M059J (cell line): ENCODE measurements at places on chromosomes 1 and 21. TPM values are rescaled to one million over a fixed set of nuclear protein-coding genes. Genes with fewer than 3 reads are reported as not detected.

OR2L5 gene
- not detected in 2 replicates for total RNA-seq

DNA sequence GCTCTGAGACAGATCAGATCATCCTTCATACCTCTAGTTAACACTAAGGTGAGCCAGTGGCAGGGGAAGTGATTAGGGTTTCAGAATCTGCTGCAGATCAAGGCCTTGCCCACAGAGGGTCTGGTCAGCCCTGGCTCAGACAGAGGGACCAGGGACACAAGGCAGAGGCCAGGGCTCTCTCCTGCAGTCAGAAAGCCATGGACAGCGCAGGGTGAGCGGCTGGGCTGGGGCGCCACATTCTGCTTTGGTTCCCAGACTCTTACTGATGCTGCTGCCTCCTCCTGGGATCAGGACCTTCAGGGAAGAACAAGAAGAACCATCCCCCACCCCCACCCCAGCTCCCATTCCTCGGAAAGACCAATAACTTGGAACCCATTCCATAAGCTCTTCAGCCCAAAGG is 43.1 kb downstream of the GPR161 start:
- DNase-seq = no peak

LEPR gene
- 7.8 and 8.6 TPM in 2 replicates for total RNA-seq

DNA sequence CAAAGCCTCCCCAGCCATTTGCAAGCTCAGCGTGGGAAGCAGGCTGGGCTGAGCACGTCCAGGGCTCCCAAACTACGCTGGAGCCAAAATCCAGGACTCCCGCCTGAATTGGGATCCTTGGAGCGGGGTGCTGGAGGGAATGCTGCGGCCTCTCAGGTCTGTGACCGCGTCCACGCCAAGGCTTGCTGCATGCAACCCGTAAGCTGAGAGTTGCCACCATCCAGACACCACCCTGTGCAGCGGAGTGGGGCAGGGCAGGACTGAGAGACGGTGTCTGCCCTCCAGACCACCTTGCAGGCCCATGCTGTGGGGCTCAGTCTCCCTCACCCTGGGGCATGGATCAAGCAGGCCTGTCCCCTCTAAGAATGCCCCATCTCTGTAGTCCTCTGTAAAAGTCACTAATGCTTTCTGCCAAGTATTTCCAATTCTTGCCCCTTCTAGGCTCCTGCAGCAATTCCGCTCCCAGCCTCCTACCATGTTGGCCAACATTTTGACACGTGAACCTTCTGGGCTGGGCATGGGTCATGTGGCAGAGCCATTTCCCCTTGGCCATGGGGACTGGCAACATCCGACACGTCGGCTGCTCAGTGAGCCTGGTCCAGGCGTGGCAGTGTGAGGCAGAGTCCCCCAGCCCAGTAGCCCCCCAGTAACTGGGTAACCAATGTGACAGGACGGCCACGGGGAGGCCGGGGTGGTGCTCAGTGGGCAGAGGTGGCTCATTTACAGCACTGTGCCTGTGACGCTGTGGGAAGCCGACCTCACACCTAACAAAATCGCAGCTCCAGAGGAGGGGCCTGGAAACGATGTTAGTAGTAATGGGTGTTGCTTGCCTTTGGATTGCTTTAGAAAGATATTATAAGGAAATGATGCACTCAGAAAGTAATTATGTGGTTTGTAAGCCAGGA is 57.9 kb upstream of the PDE9A start:
- no peak for DNase-seq

DIP2A gene
- 9.3 and 20.6 TPM in 2 replicates for total RNA-seq

DNA sequence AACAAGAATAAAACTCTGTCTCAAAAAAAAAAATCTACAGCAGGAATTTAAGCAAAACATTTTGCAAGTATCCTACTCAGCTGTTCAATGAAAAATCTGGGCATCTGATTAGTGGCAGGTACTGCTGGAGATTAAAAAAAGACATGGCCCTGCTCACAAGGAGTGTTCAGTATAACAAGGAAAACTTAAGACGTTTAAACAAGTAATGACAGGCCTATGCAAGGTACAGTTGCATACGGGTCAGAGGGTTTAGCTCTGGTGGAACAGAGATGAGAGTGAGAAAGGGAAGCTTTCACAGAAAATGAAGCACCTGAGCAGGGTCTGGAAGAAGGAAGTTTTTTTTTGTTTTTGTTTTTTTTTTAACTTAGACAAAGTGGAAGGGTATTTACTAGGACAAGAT is 23.0 kb downstream of the SNRNP40 start:
- DNase-seq = no peak

GRCh38 chr1:186950547-186950946 is 121.8 kb downstream of the PLA2G4A start:
- peak; percentile 85 for DNase-seq

GUCA2A gene
- total RNA-seq = not detected in 2 replicates

DNA sequence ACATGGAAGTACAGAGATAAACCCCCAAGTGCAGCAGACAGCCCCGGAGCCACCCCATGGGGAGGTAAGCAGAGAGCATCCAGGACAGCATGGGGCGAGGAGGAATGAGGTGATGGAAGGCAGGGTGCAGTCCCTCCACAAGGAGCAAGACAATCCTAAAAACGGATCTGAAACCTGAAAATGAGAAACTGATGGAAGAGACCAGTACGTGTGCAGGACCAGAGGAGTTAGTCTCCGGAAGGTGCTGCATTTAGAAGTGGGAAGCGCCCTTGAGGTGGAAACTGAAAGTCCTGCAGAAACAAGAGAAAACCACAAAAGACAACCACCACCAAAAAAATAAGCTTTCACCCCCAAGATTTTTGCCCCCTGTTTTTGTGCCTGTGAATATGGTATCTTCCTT is 17.4 kb upstream of the DDOST start:
- no peak for DNase-seq

DNA sequence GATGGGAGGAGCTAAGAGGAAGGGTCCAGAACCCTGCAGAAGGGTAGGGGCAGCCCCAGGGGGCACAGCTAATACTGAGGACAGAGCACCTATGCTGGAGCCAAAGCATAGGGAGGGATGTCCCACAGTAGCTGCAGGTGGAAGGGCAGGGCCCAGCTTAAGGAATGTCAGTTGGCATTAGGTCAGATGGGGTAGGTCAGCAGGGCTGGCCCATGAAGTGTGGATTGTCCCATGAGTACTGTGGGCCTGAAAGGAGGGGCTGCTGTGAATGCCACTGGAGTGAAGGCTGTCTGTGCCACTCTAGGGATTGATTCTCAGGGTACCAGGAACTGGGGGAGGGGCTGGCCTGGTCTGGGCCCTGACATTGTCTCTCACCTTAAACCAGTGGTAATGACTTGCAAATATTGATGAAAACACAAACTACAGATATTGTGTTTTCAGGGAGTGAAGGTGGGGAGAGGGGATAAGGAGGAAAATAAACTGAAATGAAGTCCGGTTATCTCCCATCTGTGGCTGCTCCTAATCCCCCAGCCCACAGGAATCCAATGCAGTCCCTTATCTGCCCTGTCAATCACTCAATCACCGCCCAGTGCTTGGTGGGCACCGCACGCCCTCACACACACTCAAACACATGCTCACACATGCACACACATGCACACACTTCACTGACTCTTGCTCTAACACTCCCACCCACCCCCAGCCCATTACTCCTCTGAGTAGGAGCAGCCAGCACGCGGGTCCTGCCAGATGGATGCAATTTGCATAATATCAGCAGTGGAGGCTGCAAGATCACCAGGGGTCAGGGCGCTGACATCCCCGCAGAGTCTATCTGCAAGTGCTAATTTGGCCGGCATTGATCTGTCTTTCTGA is 27.8 kb downstream of the DMAP1 start:
- DNase-seq = no peak

- DNase-seq = no peak
Observed at GRCh38 chr1:78712467-78713051, 62.9 kb downstream of the IFI44 start.

FCRL2 gene
- not detected in 2 replicates for total RNA-seq

DNA sequence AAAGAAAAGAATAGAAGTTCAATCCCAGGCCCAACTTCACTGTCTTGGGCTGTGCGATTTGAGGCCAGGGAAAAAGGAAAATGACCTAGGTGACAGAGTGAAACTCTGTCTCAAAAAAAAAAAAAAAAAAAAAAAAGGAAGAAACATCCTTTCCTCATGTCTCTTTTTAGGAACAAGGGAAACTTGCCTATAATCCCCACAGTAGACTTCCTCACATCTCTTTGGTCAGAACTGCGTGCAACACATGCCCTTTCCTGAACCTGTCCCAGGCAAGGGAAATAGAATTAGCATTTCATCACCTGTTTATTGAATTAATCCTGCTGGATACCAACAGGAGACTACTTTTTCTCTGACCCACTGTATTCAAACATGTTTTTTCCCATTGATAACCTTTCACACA is 2.3 kb downstream of the DCST1 start:
- no peak for DNase-seq

PLXNA2 gene
- total RNA-seq = 2.0 and 2.8 TPM in 2 replicates

DNA sequence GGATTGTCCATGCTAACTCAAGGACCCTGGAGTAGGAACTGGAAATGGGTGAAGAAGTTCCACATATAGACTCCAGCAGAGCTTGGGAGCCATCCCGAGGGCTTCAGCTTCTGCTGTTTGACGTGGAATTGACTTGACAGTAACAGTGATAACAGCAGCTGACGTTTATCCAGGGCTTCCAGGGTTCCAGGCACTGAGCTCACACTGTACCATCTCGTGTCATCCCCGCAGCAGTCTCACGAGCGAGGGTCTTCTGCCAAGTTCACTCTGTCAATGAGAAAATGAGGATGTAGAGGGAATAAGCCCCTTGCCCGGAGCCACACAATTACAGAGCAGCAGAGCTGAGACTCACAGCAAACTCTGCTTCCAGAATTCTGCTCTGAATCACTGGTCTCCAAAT is 447.7 kb downstream of the SIPA1L2 start:
- DNase-seq = no peak

DNA sequence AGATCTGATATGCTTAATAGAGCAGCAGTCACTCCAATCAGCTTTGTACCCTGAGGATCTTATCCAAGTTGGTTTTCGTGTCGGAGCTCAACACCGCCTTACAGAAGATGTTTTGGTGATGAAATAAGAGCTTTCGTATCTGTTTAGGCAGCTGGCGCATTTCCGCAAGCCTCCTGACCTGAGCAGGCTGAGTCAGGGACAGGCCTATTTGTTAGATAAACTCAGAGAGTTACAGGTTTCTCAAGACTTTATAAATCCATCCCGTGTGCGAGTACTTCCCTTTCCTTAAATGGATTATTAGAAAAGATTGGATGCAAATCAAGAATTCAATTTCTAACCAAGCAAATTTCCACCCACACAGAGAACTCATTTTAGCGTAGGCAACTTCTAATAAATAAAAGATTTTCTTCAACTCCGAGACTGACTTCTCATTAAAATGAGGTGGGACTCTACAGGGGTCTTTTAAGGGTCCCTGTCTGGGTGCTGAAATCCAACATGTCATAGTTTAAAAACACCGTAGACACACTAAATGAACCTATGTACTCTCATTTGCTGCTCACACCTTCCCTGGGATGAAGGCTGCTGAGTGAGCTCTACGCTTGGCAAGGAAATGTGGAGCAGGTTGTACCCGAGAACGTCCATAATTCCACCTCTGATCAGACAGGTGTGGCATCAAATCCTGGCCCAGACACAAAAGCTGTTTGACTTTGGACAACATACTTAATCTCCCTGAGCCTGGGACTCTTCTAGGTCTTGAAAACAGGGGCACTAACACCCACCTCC is 106.9 kb upstream of the F3 start:
- DNase-seq = peak; percentile 95

DNA sequence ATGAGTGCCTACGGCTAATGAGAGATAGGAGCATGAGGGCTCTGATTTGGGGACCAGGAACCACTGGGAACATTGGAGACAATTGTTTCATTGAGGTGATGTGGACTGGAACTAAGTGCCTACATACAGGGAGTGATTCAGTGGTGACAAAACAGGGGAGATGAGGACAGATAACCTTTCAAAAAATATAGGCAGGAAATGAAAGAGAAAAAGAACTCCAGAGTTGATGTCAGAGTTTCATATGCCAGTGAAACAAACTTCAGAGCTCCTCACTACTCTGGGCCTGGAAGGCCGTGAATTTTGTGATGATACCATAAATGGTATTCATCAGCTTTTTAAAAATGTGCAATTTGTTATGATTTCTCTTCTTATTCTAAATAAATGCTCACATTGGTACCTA is 39.3 kb downstream of the FASLG start:
- peak; percentile 77 for DNase-seq

DIO1 gene
- total RNA-seq = not detected in 2 replicates

SLAMF8 gene
- total RNA-seq = 0.05 and 0.25 TPM in 2 replicates

- no peak for DNase-seq
Observed at GRCh38 chr1:41811051-41811795, 107.5 kb downstream of the HIVEP3 start.

- DNase-seq = no peak
Observed at GRCh38 chr1:94250341-94250740, 13.0 kb upstream of the ARHGAP29 start.

DNA sequence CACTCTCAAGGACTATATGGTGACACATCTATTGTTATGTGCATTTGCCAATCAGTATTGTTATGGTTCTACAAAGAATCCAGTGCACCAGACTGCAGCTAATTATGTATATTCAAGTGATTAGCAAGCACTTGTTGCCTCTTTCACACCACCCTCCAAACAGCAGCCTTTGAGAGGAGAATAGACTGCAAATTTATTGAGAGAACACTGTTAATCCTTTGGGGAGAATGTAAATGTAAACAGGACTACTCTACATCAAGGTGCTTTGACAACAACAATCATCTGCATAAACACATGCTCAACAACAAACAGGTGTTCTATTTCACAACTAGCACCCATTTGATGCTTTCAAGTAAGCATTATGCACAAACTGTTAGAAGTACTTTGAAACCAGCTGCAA is 117.4 kb downstream of the AKT3 start:
- no peak for DNase-seq

DNA sequence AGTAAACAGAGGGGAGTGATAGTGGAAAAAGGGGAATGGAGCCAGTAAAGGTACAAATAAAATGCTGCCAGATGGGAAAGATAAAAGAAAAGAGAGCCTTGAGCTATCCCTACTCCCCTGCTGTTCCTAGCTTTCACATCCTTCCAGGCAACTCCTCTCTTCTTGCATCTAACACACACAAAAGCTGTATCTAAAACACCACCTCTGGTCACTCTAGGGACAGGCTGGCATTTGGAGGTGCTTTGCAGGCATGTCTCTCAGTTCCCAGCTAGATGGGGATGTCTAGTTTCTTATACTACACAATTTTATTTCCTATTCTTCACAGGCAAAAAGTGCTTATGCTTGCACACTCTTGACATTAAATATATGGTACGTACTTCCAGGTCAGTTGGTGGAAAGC is 185.1 kb upstream of the ST6GALNAC5 start:
- no peak for DNase-seq

DNA sequence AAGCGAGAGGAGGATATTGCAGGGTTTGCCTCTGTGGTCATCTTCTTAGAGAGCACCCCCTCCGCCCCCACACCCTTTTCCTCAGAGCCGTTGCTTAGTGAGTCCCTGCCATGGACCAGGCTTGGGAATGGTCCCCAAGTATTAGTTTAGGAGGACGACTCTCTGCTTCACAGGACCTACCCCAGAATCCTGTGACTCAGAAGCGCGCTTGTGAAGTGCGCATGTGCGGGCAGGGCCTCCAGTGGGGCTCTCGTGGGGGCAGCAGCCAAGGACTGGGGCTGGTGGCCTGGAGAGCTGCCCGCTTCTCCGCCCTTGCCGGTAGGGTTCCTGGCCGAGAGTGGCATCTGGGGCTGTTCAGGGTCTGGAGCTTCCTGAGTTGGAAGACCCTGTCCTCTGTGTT is 37.3 kb upstream of the HMGN1 start:
- DNase-seq = no peak

MTMR11 gene
- total RNA-seq = 6.1 and 8.3 TPM in 2 replicates

- DNase-seq = no peak
Observed at GRCh38 chr1:150957666-150958065, 17.0 kb downstream of the CERS2 start.

RGS13 gene
- total RNA-seq = 0.20 TPM in 1 of 2 replicates, not detected in the other

- no peak for DNase-seq
Observed at GRCh38 chr1:33446590-33446989, 15.7 kb upstream of the PHC2 start.

GRCh38 chr1:208154040-208154439 is 90.1 kb downstream of the PLXNA2 start:
- no peak for DNase-seq
